ENCODE measurements at places on chromosomes 3 and 15.

GRCh38 chr15:84103345-84103744, 132.2 kb upstream of the GOLGA6L4 start:
- no peak for DNase-seq
- H3K4me3 ChIP-seq: no peak overlapping the region
- no peaks in the 10 kb centered on the region for H3K36me3 ChIP-seq
- H3K27me3 ChIP-seq: no peaks in the 10 kb centered on the region
- H3K4me1 ChIP-seq: no peaks in the 10 kb centered on the region

GRCh38 chr3:145144361-145144760, 1016.6 kb downstream of the PLOD2 start:
- no peak for DNase-seq
- H3K4me3 ChIP-seq: no peak overlapping the region
- H3K4me1 ChIP-seq: no peaks in the 10 kb centered on the region
- no peaks in the 10 kb centered on the region for H3K27me3 ChIP-seq

DNA sequence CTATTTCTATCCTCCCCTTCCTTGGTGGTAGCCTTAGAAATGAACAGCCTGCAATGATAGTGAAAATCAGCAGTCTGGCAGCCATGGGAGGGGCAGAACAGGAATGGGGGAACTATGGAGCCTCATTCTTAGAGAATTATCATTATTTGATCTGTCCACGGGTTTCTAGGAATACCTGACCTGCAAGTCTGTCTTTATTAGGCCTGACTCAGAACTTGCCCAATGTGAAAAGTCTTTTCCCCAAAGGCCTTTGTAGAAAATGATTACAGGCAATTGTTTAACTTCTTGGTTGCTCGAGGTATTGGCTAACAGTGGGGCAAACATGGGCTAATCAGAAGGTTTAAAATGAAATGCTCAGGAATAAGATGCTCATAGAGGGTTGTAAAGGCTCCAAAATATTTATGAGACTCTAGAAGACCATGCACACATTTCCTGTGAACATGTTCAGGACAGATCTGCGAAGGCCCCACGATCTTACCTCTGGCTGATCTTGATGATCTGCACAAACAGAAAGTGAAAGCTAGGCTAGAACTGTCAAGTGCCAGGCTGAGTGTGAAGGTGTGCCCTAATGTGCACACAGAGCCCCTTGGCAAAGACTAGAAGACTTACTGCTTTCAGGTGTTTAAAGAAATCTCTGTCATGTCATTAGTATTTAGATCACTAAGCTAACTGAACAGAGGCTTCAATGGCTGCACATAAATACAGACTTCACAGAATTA, 39.6 kb upstream of the LAMP3 start:
- no peaks in the 10 kb centered on the region for H3K4me1 ChIP-seq
- H3K4me3 ChIP-seq: no peak overlapping the region
- H3K36me3 ChIP-seq: peaks cover 2% of the 10 kb centered on the region

- no peaks in the 10 kb centered on the region for H3K27me3 ChIP-seq
- no peak for DNase-seq
- H3K4me1 ChIP-seq: peaks cover 2% of the 10 kb centered on the region
- H3K27ac ChIP-seq: peak overlapping the region; percentile 23
- no peaks in the 10 kb centered on the region for H3K36me3 ChIP-seq
These were observed 5.6 kb upstream of the MAGEF1 start for GRCh38 chr3:184717399-184717983.

- no peak overlapping the region for H3K4me3 ChIP-seq
- no peaks in the 10 kb centered on the region for H3K4me1 ChIP-seq
- DNase-seq: no peak
- no peak overlapping the region for H3K27ac ChIP-seq
These were observed 77.9 kb upstream of the SPRED1 start for GRCh38 chr15:38174691-38175090.

GRCh38 chr3:103906304-103906703, 1460.4 kb upstream of the ALCAM start:
- no peak for DNase-seq
- H3K4me1 ChIP-seq: no peaks in the 10 kb centered on the region
- H3K27ac ChIP-seq: no peak overlapping the region
- no peaks in the 10 kb centered on the region for H3K36me3 ChIP-seq
- no peak overlapping the region for H3K4me3 ChIP-seq

GRCh38 chr3:45592405-45592804, 2.1 kb upstream of the LIMD1 start:
- no peak overlapping the region for H3K4me3 ChIP-seq
- H3K36me3 ChIP-seq: no peaks in the 10 kb centered on the region
- no peak overlapping the region for H3K27ac ChIP-seq
- no peaks in the 10 kb centered on the region for H3K27me3 ChIP-seq
- H3K4me1 ChIP-seq: peaks cover 6% of the 10 kb centered on the region
- DNase-seq: no peak

- H3K27ac ChIP-seq: no peak overlapping the region
- DNase-seq: no peak
- no peaks in the 10 kb centered on the region for H3K36me3 ChIP-seq
- no peak overlapping the region for H3K4me3 ChIP-seq
- H3K4me1 ChIP-seq: peaks cover 3% of the 10 kb centered on the region
- no peaks in the 10 kb centered on the region for H3K27me3 ChIP-seq
These were observed 60.1 kb downstream of the ITGA11 start for GRCh38 chr15:68371851-68372250.

GRCh38 chr3:61562721-61563312, 1.4 kb downstream of the PTPRG start:
- peak overlapping the region; percentile 93 for H3K4me3 ChIP-seq
- no peaks in the 10 kb centered on the region for H3K27me3 ChIP-seq
- no peaks in the 10 kb centered on the region for H3K4me1 ChIP-seq
- no peaks in the 10 kb centered on the region for H3K36me3 ChIP-seq
- peak; percentile 39 for DNase-seq
- H3K27ac ChIP-seq: no peak overlapping the region

GRCh38 chr3:163722405-163722804, 1355.9 kb downstream of the SI start:
- no peak for DNase-seq
- no peak overlapping the region for H3K27ac ChIP-seq
- H3K27me3 ChIP-seq: no peaks in the 10 kb centered on the region
- H3K4me1 ChIP-seq: no peaks in the 10 kb centered on the region
- H3K4me3 ChIP-seq: no peak overlapping the region

GRCh38 chr15:77599899-77600298, 32.8 kb downstream of the LINGO1 start:
- no peaks in the 10 kb centered on the region for H3K27me3 ChIP-seq
- no peak overlapping the region for H3K27ac ChIP-seq
- H3K36me3 ChIP-seq: no peaks in the 10 kb centered on the region
- no peaks in the 10 kb centered on the region for H3K4me1 ChIP-seq
- DNase-seq: no peak
- H3K4me3 ChIP-seq: no peak overlapping the region

- H3K36me3 ChIP-seq: peaks cover 8% of the 10 kb centered on the region
- H3K4me1 ChIP-seq: no peaks in the 10 kb centered on the region
- no peak for DNase-seq
- H3K27ac ChIP-seq: no peak overlapping the region
- H3K27me3 ChIP-seq: no peaks in the 10 kb centered on the region
These were observed 162.9 kb upstream of the BHLHE40 start for GRCh38 chr3:4816306-4816705.

- no peak overlapping the region for H3K4me3 ChIP-seq
- no peaks in the 10 kb centered on the region for H3K4me1 ChIP-seq
- no peak for DNase-seq
These were observed 124.2 kb upstream of the AADACL2 start for GRCh38 chr3:151609491-151609890.

DNA sequence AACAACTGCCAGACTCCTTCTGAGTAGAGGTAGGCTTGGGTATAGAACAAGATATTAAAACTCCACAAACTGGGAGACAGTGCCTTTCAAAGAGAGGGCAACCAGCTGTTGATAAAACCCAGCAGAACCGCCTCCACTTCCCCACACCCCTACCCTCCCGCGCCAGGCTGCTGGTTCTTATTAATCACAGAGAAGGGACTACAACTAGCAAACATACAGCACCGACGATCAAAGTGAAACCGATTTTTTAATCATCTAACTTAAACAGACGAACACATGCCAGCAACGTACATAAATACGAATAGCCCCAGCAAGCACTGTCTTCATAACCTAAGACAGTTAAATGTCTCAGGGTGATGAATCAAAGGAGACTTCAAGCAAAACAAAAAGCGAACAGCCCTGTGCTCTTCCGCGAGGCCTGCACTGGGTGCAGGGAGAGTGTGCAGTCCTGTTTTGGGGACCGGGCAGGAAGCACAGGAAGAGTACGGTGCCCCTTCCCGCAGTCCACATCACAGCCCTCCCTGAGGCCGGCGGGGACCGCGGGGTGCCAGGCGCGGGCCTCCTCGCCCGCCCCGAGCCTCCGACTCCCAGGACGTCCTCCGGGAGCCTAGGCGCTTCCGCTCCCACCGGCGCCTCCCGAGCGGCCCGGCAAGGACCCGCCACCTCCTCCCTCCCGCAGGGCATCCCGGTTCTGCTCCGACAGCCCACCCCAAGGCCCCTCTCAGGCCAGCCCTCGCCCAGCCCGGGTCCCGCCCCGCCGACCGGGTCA, 75.1 kb upstream of the VGLL4 start:
- peaks cover 20% of the 10 kb centered on the region for H3K4me1 ChIP-seq
- H3K27me3 ChIP-seq: no peaks in the 10 kb centered on the region

DNA sequence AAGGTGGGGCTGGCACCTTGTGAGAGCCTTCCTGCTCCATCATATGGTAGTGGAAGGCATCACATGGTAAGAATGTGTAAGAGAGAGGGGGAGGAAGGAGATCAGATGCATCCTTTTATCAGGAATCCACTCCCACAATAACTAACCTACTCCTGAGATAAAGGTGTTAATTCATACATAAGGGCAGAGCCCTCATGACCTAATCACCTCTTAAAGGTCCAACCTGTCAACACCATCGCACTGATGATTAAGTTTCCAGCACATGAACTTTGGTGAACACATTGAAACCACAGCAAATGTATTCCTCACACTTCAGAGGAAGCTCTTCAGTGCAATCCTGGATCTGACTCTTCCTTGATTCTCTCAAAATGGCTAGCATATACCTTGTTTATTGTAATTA, 55.4 kb downstream of the PLSCR2 start:
- no peak for DNase-seq
- H3K36me3 ChIP-seq: no peaks in the 10 kb centered on the region
- H3K4me1 ChIP-seq: no peaks in the 10 kb centered on the region
- no peak overlapping the region for H3K27ac ChIP-seq

DNA sequence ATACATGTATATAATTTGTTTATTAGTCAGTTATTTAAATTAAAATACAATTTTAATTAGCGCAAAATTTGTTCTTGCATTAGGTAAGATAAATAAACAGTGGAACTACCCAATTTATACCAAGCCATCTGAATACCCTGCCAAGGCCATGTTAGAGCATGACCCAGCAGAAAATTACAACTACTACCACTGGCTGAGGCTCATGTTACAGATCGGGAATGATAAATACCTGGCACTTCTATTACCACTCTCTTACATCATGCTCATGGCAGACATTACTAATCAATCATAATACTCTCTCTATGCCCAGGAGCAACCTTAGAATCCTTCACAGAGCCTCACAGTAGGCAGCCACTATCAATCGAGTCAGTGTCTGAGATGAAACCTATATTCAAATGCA, 21.2 kb upstream of the LMOD3 start:
- no peaks in the 10 kb centered on the region for H3K36me3 ChIP-seq
- no peak overlapping the region for H3K27ac ChIP-seq
- no peaks in the 10 kb centered on the region for H3K27me3 ChIP-seq
- no peak overlapping the region for H3K4me3 ChIP-seq

- DNase-seq: no peak
- no peak overlapping the region for H3K4me3 ChIP-seq
- H3K36me3 ChIP-seq: no peaks in the 10 kb centered on the region
- H3K27me3 ChIP-seq: peaks cover 5% of the 10 kb centered on the region
- H3K27ac ChIP-seq: no peak overlapping the region
These were observed 5.6 kb upstream of the ISLR2 start for GRCh38 chr15:74124759-74125158.

- no peaks in the 10 kb centered on the region for H3K36me3 ChIP-seq
- no peak overlapping the region for H3K4me3 ChIP-seq
- no peak overlapping the region for H3K27ac ChIP-seq
- DNase-seq: no peak
- no peaks in the 10 kb centered on the region for H3K4me1 ChIP-seq
- H3K27me3 ChIP-seq: no peaks in the 10 kb centered on the region
These were observed 20.5 kb downstream of the BOC start for GRCh38 chr3:113231827-113232253.

- no peaks in the 10 kb centered on the region for H3K36me3 ChIP-seq
- H3K4me3 ChIP-seq: peak overlapping the region; percentile 64
- H3K4me1 ChIP-seq: peaks cover 5% of the 10 kb centered on the region
- no peak overlapping the region for H3K27ac ChIP-seq
- H3K27me3 ChIP-seq: no peaks in the 10 kb centered on the region
These were observed 69.3 kb upstream of the CGNL1 start for GRCh38 chr15:57306944-57307411.

GRCh38 chr3:52930748-52931147, 33.4 kb upstream of the STIMATE start:
- no peak for DNase-seq
- no peaks in the 10 kb centered on the region for H3K27me3 ChIP-seq
- no peak overlapping the region for H3K27ac ChIP-seq

- no peaks in the 10 kb centered on the region for H3K36me3 ChIP-seq
- no peak for DNase-seq
- no peaks in the 10 kb centered on the region for H3K27me3 ChIP-seq
- H3K4me3 ChIP-seq: no peak overlapping the region
- no peak overlapping the region for H3K27ac ChIP-seq
These were observed 18.7 kb upstream of the WNT5A start for GRCh38 chr3:55505776-55506175.
